ENCODE measurements at places on chromosomes 2 and 18.

DNA sequence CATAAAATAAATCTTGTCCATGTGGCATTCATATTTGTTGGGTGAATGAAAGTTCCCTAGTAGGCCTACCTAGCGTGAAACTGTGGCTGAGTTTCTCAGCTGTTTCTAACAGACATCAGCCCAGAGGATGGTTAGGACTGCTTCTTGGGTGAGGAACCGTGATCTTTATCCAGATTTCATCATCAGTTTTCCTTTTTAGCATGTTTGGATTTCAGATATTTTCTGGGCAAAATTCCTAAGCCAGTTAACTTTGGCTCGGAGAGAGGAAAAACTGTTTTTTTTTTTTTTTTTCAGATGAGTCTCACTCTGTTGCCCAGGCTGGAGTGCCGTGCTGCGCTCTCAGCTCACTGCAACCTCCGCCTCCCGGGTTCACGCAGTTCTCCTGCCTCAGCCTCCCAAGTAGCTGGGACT lies 53.5 kb downstream of the DGKD start:
- DNase-seq: no peak

DNA sequence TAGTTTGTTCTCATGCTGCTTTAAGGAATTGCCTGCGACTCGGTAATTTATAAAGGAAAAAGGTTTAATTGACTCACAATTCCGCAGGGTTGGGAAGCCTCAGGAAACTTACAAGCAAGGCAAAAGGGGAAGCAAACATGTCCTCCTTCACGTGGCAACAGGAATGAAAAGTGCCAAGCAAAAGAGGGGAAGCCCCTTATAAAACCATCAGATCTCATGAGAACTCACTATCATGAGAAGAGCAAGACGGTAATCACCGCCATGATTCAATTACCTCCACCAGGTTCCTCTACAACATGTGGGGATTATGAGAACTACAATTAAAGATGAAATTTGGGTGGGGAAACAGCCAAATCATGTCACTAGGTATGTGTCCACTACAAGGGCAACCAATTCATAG lies 53.9 kb downstream of the MAP4K3 start:
- DNase-seq: no peak

DNA sequence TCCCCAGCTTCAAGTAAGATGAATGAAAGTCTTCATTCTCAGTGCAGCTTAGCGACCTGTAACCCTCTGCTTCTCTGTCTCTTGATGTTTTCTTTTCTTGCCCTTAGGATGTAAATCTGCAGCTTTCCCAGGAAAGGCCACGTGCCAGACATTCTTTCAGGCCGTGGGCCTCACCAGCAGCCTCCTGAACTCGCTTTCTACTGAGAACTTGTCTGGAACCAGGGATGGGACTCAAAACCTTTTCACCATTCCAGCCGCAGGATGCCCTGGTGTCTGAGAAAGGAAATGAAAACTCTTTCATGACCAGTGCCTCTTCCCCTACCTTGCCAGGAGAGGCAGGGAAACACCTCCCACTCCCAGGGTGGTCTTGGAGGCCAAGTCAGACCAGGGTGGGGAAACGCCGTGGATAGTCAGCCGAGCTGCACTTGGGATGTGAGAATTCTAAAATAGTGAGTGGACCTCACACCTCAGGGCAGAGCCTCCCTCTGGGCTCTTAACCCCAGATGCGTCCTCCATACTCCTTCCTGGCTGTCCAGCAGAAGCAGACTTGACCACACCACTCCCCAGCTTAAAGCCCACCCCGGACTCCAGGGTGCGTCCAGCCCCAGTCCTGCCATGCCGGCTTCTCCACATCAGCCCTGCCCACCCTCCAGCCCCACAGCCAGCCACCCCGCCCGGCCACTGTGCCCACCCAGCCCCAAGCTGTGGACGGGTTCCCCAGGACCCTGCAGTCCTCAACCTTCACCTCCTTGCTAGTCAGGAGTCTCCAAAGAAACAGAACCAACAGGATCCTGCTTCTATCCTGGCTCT lies 115.5 kb downstream of the TWIST2 start:
- DNase-seq: no peak

DNA sequence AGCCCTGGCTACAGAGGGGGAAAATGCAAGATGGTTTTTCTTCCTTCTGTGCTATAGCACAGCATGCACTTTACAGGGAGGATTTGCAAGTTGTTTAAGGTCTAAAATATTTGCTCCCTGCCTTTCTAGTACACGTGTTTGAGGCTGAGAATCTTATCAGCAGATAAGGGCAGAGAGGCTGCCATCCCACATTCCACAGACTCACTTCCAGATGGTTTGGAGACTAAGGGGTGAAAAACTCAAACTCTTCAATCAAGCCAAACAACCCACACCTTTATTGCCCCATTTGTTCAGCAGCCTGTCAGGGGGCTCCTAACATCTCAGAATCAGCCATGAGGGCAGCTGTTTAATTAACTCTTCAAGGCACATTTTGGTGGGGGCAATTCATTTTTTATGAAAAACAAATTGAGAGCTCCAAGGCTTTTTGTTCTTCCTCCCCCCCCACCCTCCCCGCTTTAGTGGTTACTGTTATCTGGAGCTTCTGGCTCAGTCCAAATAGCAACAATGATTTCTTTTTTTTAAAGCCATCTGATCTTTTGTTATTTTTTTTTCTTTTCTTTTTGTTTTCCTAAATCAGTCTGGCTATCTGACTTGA lies 242.6 kb upstream of the NT5C1B start:
- DNase-seq: no peak

DNA sequence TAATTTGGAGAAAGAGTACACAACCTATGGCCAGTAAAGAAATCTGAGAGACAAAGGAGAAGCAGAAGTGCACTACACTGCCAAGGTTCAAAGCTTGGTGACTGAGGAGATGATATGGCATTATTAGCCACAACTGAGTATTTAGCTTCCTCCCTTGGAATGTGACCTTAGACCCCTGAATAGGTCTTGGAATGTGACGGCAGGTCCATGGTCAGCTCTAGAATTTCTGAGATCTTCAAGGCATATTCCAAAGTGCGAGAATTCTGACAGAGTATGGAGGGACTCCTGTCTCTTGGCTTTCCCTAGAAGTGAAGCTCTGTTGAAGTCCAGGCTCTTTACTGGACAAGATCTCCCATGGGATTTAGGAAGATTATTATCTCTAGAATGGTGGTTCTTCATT lies 130.0 kb upstream of the FN1 start:
- no peak for DNase-seq

DNA sequence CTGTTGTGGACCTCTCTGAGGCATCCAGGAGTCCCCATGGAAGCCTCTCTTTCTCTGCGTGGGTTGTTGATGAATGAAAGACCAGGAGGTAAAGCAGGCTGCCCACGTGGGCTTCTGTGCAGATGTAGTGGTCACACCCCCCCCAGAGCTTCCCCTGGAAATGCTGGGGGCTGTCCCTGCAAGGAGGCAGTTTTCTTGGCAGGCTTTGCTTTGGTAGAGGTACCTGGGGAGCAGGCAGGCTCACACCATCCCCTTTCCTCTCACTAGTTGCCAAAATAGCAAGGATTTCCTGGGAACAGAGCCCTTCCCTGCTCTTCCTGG lies 97.6 kb upstream of the MAP3K20 start:
- DNase-seq: no peak

DNA sequence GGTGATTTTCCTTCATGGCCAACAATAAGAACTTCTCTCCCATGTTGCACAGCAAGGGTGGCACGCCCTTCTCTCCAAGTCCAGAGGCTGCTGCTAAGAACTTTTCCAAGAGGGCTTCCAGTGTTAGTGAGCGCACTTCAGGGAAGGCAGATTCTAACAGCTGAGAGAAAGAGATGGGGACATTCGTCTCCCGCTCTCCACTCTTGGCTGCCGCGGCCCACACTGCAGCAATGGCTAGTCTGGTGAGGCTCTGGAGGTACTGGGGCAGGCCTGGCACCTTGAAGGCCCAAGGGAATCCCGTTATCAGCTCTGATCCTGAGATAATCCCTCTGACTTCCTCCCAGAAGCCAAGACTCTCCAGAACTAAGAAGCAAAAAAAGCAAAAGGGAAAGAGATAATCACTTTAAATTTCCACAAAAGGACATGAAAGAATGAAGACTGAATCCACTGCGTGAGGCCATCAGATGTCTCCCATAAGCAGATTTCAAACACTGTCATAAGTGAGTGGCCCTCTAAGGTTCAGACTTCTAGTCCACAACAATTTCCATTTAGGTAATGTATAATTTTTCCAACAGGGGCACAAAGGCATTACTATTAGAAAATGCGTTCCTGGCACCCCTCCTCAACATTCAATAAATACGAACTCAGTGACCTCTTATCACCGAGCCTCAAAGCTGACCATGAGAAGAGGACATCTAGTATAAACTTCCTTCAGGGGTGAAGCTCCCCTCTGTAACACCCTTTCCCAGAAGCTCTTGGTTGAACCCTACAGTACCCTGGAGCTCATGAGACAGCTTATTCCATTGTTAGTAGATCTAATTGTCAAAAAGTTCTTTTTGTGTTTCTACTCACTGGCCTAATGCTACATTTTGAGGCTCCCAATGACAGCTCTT lies 66.7 kb upstream of the ZFP36L2 start:
- no peak for DNase-seq

DNA sequence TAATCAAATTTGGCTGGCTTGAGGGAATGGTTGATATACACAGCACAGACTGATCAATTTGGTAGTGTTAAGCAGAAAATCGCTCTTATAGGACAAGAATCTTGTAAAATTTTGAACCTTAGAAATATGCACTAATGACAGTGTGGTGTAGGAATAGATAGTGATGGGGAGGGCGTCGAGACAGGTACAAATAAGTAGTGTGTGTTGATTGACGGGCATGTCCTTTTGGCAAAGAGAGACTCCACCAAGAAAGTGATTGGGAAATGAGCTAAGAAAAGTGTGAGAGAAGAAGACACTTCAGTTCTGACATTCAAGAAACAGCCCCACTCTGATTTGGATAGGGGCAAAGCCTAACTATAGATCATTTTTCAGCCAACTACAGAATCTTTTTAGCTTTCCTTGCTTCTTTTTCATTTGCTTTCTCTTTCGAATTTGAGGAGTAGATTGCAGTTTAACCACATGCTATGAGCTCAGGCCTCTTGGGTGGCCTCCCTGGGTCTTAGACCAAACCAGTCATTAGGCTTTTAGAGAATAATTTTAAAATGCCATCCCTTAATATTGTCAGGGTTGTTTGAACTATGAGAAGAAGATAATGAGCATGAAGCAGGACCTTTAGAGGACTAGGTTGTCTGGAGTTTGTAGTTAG lies 127.1 kb downstream of the CERS6 start:
- DNase-seq: no peak

DNA sequence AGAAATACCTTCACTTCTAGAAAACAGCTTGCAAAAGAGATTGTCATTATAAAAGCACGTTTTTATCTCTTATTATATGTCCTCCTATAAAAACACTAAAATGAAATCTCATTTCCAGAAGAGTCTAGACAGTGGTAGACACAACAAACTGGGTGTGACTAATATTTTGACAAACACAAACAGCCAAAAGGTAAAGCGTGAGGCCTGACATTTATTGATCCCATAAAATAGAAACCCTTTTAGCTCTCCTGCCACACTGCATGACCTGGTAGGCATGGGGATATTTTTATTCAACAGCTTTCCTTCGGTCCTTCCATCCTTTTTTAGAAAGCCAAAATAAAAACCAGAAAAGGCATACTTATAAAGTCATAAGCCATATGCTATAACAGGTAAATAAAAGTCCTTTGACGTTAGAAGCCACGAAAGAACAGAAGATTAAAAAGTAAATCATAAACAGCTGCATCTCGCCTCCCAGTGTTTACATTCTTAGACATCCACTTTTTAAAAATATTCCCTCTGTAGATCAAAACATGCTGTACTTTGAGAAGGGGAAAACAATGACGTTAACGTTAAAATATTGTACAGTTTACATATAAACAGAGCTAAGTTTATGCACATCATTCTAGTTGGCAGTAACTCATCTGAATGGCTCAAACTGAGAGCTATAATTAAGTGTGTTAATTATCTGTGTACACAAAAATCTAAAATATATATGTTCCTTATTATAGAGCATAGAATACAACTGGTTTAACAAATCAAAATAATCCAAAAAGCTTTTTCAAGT lies 44.6 kb downstream of the IRS1 start:
- DNase-seq: no peak

DNA sequence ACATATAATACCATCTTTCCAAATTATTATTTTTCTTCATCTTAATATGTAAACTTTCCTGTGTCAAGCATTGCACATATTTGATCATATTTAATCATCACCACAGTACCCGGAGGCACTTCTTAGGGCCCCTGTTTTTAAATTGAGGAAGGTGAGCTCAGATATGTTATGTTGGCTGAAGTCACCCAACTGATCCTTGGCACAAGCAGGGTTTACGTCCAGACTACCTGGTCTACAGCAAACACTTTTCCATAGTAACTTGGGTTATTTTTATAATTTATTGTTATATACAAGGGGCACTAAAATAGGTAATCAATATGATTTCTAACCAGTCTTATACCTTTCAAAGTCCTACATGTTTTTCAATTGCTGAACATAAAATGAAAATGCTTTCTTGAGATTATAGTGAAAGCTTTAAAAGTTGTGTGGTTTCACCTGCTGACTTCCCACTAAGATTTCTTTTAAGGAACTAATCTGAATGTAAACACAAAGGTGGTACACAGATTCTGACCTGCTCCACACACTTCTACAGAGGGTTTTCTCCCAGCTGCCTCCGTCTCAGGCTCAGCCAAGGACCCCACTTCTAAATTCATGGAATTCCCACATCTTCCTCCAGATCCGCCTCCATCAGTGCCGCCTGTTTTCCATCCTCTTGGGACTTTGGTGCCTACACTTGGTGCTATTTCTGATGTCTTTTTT lies 52.2 kb downstream of the SH3YL1 start:
- no peak for DNase-seq

GRCh38 chr2:20212871-20213503 lies 11.9 kb downstream of the SDC1 start:
- no peak for DNase-seq

DNA sequence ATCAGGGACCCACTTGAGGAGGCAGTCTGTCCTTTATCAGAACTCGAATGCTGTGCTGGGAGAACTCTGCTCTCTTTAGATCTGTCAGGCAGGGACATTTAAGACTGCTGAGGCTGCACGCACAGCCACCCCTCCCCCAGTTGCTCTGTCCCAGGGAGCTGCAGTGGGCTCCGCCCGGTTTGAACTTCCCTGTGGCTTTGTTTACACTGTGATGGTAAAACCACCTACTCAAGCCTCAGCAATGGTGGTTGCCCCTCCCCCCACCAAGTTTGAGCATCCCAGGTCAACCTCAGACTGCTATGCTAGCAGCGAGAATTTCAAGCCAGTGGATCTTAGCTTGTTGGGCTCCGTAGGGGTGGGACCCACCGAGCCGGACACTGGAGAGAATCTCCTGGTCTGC lies 11.8 kb upstream of the LHCGR start:
- no peak for DNase-seq

DNA sequence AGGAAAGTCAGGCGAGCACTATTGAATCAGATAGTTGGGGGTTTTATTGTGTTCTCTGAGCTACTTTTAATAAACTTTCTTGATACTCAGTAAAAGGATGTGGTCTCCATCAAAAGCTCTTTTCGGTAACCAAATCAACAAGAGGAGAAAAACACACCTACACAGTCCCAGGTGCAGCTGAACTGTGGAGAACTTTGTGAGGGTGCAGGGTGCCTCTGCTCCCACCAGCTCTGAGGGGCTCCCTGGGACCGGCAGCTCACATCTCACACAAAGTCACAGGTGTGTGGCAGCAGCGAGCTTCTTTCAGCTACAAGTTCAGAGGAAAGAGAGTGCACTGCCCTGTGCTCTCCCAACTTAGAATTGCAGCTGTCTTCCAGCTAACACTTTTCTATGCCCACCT lies 650.4 kb downstream of the RNF144A start:
- DNase-seq: peak; percentile 44

GRCh38 chr2:197920592-197921201 lies 116.3 kb downstream of the PLCL1 start:
- DNase-seq: no peak
